SW480 (cell line): ENCODE measurements at places on chromosomes 11 and 22.

DNA sequence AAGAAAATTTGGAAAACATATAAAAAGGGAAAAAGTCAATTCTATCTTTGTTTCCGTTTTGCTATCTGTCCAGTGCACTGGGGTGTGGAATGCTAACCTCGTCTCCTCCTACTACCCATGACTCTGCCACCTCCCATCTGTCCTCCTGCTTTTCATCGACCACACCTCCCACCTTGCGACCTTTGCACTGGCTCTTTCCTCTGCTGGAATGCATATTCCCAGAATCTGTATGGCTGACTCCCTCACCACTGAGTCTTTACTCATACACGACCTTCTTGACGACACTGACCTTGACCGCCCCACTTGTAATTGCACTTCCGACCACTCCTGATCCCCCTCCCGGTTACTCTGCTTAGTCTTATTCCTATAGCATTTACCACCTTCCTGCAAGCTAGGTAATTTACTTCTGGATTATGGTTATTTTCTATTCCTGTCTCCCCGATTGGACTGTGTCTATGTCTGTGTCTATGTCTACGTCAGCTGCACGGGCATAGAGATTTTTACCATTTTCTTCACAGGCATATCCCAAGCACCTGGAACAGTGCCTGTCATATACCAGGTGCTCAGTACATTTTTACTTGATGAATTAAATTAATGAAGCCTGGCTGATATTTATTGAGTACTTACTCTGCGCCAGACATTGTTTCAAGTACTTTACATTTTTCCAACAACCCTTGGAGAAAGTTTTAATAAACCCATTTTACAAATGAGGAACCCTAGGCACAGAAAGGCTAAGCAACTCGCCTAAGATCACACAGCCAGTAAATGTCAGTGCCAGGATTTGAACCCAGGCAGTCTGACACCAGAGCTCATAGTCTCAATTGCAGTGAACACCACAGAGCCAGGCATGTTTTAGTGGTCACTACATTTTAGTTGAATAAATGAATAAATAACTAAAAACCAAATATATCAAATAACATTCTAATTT is 89.3 kb upstream of the SLC22A12 start:
- DNase-seq: peak; percentile 71

DNA sequence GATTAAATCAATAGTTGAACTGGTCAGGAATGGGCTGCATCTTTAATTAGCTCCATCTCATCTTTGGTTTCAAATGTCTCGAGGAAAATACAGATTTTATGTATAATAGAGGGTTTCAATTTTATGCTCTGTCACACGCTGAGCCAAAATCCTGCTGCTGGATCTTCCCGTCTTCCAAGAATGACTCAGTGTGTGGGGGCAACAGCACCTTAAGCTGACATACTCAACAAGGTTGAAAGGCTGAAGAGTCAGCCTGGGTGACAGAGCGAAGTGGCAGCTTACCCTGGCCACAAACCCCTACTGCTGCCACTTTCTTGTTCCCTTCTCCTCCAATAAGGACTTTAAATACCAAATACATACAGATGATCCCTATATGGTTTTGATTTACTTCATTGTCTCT is 9.0 kb upstream of the PCF11 start:
- no peak for DNase-seq

DNA sequence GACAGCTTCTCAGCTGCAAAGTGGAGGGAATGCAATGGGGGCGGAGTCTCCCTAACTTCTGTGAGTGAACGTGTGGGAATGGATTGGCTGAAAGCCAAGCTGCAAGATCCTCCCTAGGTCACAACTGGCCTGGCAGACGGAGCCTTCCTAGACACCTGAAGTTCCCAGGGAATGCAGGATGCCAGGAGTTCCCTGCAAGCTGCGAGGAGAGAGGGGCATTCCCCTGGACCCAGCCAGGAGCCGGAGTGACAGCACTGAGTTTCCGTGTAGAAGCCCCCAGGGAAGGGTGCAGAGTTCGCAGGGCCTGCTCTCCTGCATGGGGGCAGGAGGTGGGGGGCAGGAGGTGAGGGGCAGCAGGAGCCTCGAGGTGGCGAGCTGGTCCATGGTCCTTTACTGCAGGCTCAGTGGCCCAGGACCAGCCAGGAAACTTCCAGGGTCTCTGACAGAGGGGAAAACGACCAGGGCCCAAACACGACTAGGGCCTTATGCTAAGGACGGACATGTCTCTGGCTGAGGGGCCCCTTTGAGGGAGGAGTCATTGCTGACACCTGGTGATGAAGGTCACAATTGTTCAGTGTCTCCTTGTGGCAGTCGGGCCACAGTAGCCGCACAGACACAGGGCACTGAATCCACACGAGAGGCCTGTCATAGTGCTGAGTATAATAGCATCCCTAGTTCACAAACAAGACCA is 141.4 kb downstream of the FBXO7 start:
- DNase-seq: peak; percentile 22

DNA sequence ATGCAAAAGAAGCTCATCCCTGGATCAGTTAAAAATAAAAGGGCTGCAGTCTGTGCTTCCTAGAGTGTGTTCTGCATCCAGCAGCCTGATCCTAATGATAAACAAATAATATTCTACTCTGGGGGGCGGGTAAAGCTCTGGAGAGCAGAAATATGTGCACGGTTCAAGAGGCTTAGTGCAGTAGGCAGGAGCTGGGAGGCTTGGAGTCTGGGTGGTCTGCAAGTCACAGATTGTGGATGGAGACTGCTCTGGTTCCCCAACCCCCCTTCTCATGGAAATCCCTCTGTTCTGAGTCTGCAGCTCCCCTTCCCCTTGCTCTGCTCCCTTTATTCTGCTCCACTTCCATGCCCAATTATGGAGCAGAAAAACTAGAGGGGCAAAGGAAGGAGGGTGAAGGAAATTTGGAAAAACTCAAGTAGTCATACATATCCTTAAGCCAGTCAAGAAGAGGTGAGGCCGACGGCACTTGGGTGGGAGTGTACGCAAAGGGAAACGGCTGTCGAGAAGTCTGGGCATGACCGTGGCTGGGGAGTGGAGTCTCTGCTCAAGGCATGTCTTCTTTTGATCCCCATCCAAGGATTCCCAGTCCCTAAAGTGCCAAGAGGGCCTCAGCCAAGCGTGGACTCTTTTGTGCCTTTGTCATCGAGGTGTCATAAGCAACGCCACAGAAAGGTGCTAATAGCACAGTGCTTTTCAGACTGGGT is 16.3 kb upstream of the CLMP start:
- no peak for DNase-seq

GRCh38 chr11:68767672-68768071 is 16.4 kb upstream of the TESMIN start:
- DNase-seq: no peak

- peak; percentile 58 for DNase-seq
Observed at GRCh38 chr22:39999144-39999757, 4.5 kb downstream of the FAM83F start.

GRCh38 chr11:10498022-10498400 is 42.9 kb downstream of the AMPD3 start:
- DNase-seq: no peak

DNA sequence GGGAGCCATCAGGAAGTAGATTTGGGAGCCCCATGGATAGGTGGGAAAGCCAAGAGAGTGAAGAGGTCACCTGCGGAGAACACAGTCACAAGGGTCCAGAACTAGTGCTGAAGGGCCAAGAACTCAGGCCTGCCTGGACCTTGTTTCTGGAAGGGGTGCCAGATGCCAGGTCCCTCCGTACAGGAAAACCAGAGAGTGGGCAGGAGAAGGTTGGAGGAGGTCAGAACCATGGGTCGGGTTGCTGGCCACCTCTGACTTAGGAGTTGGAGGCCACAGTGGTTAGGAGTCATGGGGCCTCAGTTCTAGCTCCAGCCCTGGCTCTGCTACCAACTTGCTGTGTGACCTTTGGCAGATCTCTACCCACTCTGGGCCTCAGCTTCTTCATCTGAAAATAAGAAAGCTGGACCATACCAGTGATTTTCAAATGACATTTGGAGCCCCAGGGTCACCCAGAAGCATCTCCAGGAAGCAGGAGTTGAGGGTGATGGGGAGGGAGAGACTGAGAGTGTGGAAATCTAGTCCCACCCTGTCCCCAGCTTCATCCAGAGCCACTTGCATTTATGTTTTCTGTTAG is 20.8 kb upstream of the TUB start:
- DNase-seq: no peak

DNA sequence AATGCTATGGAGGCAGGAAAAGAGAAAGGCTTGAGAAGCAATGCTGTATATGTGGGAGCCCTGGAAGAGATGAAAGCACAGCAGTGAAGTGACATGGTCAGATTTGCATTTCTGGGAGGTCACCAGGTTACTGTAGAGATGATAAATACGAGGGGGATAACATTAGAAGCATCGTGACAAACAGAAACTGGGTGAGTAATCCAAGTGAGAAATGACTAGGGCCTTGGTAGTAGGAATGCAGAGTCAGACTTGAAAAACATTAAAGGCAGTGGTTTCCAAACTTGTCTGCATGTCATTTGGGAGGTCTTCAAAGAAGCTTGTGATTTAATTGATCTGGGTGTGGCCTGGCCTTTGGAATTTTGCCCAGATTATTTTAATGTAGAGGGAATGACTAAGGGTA is 43.9 kb downstream of the CCDC34 start:
- peak; percentile 67 for DNase-seq

DNA sequence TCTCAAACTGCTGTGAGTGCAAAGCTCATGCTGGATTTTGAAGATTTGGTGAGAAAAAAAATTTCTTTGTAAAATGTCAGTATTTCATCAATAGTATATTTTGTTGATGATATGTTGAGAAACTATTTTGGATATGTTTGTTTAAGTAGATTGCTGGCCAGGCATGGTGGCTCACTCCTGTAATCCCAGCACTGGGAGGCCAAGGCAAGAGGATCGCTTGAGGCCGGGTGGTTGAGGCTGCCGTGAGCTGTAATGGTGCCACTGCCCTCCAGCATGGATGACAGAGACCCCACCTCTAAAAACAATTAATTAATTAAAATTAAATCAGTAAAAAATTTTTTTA is 6.9 kb upstream of the IFITM3 start:
- no peak for DNase-seq

DNA sequence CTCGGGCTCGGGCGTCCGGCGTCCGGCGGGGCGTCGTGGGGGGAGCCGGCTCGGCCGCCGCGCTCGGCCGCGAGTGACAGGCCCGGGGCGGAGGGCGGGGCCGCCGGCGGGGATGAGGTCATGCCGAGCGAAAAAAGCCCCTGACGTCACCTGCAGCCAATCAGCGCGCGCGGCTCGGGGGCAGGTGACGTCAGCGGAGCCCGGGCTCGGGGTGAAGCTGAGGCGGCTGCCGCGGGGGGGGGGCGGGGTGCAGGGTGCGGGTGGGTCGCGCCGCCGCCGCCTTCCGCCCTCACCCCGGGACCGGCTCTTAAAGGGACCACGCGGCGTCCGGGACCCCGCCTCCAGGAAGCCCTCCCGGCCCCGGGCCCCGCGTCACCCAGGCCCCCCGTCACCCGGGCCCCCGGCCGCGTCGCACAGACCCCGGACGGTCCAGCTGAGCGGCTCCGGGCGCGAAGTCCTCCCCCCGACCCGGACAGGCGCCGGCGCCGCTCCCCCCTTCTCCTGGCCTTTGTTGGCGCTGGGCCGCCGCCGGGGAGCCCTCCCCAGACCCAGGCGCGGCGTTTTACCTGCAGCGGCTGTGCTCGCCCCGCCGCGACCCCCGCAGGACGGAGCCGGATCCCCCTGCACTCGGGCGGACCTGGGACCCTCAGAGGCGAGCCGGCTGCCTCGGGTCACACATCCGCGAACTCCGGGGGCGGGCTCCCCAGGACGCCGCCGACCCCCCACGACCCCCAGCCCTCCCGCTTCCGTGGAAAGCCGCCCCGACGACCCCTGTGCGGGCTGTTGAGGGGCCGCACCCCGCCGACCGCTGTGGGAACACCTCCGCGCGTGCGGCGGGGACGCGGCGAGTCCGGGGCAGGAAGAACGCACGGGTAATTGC is at the start of gene DUSP8:
DUSP8 (minus strand) TSS at position 75 of the 880 bp plus-strand sequence. CDS start 6,445 bp downstream, outside the sequence.
- DNase-seq: peak; percentile 81

GRCh38 chr11:27640954-27641353 is 59.3 kb downstream of the BDNF start:
- DNase-seq: no peak

- no peak for DNase-seq
Observed at GRCh38 chr11:72869831-72870230, 55.6 kb downstream of the ATG16L2 start.

DNA sequence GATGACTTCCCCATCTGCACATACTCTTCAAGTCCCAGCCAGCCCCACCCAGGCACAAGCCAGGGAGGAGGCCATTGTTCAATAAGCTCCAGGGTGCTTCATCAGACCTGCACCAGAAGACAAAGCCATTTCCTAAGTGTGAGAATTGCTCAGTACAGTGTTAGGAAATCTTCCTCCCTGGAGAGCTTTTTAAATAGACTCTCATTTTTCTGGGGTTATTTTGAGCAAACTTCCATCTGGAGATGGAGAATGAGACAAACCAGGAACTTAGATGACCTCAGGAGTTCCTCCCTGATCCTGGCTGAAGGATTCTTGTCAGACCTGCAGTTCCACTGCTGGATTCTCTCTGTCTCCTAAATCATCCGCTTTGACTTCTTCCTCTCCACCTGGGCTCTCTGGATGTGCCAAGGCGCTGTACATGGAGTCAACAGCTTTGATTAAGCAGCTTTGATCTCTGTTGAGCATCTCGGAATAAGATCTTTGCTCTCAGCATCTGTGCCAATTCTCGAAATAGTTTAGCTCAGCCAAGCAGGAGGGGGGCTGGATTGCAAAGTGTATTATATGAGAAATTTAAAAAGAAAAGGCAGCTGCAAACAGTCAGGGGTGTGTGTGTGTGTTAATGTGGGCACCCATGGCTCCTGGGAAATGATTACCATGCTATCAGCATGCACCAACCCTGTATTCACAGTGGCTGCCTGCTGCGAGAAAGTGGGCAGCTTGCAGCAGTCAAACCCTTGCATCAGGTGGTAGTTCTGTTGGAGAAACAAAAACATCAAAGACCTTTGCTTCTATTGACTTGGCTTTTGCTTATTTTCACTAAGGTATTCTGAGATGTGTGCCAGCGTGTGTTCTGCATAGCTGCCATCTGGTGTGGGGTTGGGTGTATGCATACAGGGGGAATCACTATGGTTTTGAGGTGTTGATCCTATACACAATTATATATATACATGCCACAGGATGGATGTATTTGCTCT is 70.2 kb upstream of the NAV2 start:
- no peak for DNase-seq

GRCh38 chr11:99682646-99683045 is 661.9 kb downstream of the CNTN5 start:
- DNase-seq: no peak

DNA sequence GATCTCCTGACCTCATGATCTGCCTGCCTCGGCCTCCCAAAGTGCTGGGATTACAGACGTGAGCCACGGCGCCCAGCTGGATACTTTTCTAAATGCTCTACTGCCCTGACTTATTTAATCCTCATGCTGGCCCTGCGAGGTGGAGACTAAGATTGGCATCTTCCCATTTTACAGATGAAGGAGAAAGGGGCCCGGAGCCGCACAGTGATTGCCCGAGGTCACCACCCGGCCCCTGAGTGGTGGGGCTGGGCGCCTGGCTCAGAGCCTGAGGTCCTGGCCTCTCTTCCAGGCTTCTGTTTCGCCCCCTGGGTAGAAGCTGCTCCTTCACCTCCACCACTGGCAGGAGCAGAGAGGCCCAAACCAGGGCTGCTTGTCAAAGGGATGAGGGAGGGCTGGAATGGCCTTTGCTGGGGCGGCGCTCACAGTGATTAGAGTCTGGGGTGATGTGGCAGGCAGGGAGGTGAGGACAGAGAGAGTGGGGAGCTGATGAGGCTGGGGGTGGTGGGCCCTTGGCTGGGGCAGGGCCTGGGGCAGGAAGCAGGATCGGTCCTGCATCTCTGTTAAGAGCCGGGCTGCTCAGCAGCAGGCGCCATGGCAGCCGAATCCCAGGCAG is 15.4 kb upstream of the MPPED1 start:
- no peak for DNase-seq
